Activated naive CD4-positive, alpha-beta T cell treated with Interleukin-2 at 50 U/mL for 16 hours (primary cell): ENCODE measurements at places on chromosomes 11 and 22.

- no peak for DNase-seq
Observed at GRCh38 chr11:91786097-91786496, 438.5 kb upstream of the FAT3 start.

GRCh38 chr11:44329472-44330230 is 19.7 kb upstream of the ALX4 start:
- no peak for DNase-seq

GRCh38 chr11:120108154-120108784 is 29.6 kb downstream of the TRIM29 start:
- peak; percentile 59 for DNase-seq

DNA sequence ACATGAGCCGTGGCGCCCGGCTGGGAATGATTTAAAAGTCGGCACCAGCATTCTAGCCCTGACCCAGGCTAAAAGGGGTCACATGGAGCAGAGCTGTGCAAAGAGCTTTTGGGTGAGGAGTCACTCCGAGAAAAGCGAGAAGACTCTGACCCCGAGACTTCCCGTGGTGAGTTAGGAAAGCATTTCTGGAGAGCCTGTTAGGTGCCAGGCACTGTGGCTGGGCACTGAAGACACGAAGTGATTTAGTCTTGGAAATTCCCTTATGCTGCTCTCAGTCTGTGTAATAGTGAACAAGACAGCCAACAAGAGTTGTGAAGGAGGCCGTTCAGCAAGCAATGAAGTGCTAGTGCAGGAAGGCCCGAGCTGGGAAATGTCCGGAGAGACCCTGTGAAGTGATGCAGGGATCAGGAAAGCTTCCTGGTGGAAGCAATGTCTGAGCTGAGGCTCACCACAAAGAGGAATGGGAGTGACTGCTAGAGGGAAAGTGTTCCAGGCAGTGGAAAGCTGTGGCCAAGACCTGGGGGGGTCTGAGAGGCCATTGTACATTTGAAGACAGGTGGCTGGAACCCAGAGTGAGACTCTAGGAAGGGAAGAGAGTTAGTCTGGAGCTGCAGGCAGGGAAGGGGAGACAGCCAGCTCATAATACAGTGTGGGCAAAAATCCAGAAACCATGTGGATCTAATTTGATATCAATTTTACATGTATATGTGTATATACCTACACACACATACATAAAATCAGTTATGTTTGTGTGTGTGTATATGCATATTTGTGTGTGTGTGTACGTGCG is 31.6 kb downstream of the MARK2 start:
- DNase-seq, result peak; percentile 27

- no peak for DNase-seq
Observed at GRCh38 chr22:50502096-50502495, 5.4 kb downstream of the LMF2 start.
